ENCODE measurements at places on chromosomes 12 and 14.

DNA sequence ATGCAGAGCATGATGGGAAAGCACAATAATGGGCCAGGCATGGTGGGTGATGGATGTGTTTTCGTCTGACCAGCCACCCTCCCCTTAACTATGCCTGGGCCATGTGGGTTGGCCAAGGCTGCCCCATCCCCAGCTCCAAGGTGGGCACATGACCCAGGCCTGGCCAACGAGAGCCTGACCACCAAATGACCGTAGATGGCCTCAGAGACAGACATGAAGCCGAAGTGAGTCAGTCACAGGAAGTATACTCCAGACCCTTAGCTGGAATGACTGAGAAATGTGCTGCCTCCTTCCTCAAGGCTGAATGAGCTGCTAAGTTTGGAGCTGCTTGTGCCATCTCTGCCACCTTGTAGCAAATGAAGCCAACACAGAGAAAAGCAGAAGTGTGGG, 233.6 kb downstream of the BCL11B start:
- no peak for DNase-seq

- no peak for DNase-seq
Measured at GRCh38 chr14:103676881-103677675, 38.2 kb downstream of the XRCC3 start.

DNA sequence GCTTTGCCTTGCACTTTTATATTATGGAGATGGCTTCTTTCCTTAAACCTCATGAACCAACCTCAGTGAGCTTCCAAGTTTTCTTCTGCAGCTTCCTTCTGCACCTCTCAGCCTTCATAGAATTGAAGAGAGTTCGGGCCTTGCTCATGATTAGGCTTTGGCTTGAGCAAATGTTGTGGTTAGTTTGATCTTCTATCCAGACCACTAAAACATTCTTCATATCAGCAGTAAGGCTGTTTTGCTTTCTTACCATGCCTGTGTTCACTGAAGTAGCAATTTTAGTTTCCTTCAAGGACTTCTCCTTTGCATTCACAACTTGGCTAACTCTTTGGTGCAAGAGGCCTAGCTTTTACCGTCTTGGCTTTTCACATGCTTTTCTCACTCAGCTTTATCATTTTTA, 125.4 kb downstream of the SNAPC1 start:
- no peak for DNase-seq

DNA sequence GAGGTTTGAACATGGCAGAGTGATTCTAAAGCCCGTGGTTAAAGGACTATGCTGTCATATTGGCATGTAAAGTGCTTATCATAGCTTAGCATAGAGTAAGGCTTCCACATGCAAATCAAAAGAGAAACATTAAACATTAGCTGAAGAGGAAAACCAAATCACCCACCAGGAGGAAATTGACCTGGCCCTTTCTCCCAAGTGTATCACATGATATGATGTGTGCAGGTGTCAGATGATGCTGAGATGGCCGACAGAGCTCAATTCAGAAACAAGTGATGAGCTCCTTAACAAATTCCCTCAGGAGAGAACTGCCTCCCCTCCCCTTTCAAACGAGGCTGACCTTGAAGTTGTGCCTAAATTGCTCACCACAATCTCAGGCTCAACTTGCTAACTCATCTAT, 217.1 kb upstream of the BTG1 start:
- no peak for DNase-seq

DNA sequence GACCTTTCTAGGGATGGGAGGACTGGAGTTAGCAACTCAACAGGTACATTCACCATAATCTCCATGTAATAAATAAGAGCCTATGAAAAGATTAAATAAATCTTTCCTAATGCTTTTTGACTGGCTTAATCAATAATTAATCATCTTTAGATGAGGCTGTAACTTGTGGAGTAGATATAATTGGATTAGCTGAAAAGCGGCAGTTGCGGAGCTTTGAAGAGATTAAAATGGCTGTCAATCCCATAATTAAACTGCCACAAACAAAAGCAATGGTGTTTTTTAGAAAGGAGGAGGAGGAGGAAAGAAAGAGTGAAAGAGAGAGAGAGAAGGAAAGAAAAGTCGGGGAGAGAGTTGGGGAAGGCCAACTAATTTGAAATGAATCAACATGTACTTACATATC, 70.7 kb upstream of the TMEM263 start:
- no peak for DNase-seq
